Right atrium auricular region (tissue), 2 donors: ENCODE measurements at places on chromosomes 13 and 19.

DNA sequence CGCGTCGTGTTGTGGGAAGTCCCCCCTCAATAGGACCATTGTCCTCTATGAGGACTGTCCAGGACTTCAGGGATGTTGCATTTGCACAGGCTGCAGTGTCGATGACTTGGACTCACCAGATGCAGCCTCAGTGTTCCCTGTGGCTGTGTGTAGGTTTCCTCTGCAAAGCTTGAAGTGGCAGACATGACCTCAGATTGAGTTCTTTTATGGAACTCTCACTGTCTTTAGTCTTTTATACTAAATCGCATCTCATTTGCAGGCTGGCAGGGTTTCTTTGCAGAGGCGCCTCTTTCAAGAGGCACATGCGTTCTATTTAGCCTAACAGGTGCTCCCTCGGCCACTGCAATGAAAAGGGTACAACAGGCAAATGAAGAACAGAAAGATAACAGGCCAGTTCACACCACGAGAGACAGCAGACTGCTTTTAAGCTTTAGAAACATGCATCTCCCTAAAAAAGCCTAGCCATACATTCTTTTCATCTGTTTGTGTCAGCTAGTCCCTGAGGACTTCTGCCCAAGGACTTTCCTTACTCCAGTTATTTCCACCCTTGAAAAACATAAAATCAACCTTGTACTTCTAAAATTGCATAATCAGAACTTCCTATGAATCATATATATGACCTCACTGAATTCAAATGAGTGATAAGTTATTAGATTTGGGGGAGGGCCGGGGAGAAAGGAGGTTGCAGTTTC lies 118.4 kb downstream of the RAB20 start:
- peak overlapping the region; percentile 52 for H3K27ac ChIP-seq
- H3K4me1 ChIP-seq, result no peaks in the 10 kb centered on the region
- H3K4me3 ChIP-seq, result no peak overlapping the region
- DNase-seq, result no peak
- peaks cover 73% of the 10 kb centered on the region for H3K36me3 ChIP-seq

- no peaks in the 10 kb centered on the region for H3K36me3 ChIP-seq
- H3K27me3 ChIP-seq, result no peaks in the 10 kb centered on the region
- no peak for DNase-seq
- H3K4me3 ChIP-seq, result no peak overlapping the region
- H3K27ac ChIP-seq, result no peak overlapping the region
- H3K4me1 ChIP-seq, result no peaks in the 10 kb centered on the region
These were observed 765.2 kb upstream of the GPC6 start for GRCh38 chr13:92461402-92461801.

DNA sequence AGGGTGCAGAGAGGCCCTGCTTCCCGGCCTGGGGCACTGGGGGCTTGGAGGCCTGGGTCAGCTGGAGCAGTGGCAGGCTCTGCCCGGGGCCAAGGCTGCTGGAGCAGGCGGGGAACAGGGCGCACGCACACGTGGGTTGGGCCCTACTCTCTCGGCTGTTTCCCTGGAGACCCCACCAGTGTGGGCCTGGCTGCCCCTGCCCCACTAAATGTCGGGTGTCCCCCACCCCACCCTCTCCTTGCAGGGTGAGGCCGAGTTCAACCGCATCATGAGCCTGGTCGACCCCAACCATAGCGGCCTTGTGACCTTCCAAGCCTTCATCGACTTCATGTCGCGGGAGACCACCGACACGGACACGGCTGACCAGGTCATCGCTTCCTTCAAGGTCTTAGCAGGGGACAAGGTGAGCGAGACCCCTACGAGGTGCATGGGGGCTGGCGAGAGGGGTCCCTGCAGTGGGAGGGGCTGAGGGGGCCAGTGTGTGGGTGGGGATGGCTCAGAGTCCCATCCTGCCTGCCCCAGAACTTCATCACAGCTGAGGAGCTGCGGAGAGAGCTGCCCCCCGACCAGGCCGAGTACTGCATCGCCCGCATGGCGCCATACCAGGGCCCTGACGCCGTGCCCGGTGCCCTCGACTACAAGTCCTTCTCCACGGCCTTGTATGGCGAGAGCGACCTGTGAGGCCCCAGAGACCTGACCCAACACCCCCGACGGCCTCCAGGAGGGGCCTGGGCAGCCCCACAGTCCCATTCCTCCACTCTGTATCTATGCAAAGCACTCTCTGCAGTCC lies 15.3 kb downstream of the CAPN12 start:
- H3K4me3 ChIP-seq, result no peak overlapping the region
- H3K27me3 ChIP-seq, result no peaks in the 10 kb centered on the region
- H3K4me1 ChIP-seq, result no peaks in the 10 kb centered on the region
- H3K27ac ChIP-seq, result peak overlapping the region; percentile 53
- DNase-seq, result no peak

GRCh38 chr13:96428911-96429310 lies 339.0 kb downstream of the HS6ST3 start:
- H3K27me3 ChIP-seq, result no peaks in the 10 kb centered on the region
- no peaks in the 10 kb centered on the region for H3K36me3 ChIP-seq
- no peak overlapping the region for H3K27ac ChIP-seq
- no peaks in the 10 kb centered on the region for H3K4me1 ChIP-seq
- H3K4me3 ChIP-seq, result no peak overlapping the region
